Fibroblast of villous mesenchyme (primary cell): ENCODE measurements at places on chromosomes 13 and 19. TPM values are rescaled to one million over a fixed set of nuclear protein-coding genes. Genes with fewer than 3 reads are reported as not detected.

- no peak for DNase-seq
These were observed 72.6 kb downstream of the ZNF536 start for GRCh38 chr19:30444686-30445232.

DNA sequence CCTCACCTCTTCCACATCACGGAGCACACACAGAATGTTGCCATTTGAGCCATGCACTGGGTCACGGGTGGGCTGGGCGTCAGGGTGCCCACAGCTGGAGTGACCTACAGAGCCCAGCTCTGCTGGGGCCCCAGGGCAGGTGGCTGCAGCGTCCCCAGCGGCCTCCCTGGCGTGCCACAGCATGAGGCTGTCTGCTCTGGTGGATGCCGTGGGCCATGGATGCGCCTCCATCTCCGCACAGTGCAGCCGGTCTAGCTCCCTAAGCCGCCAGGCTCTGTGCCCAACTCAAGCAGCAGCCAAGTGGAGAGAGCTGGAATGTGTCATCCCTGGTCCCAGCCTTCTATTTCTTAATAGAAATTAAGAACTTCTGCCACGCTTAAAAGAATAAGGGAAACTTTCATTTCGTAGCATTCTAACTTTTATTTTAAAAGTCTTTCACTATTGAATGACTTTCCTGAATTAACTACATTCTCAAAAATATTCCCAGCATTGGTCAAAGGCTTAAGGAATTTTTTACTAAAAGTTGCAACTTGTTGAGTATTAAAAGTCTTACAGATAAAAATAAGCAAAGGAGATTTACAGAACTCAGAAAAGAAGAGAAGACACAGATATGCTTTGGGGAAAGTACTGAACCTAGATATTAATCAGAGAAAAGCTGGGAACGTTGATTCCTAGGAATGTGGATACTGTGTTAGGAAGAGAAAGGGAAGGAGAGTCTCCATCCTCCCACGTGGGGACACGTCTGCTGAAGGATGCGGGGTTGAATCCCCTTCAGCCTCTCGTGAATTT is 59.3 kb downstream of the ATP11A start:
- peak; percentile 22 for DNase-seq

- no peak for DNase-seq
These were observed 10.3 kb downstream of the IL17D start for GRCh38 chr13:20713751-20714150.

DNA sequence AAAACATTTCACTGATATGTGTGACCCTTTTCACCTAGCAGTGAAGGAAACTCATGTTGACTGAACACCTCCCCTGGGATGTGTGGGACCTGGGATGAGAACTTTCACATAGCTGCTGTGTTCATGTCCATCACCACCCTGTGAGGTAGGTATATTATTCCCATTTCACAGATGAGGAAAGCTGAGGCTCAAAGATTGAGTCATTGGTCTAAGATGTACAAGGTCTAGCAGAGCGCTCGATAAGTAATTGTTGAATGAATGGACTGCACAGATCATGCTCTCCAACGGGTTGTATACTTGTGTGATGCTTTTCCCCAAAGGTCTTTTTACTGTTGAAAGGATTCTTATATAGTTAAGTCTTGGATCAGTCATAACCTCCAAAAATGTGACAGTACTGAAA is 75.6 kb upstream of the TSC22D1 start:
- DNase-seq = no peak

GDF15 gene
- total RNA-seq = 28.9 and 49.9 TPM in 2 replicates
